ENCODE measurements at places on chromosomes 16 and 17.

GRCh38 chr16:9351841-9352434, 260.5 kb downstream of the HAPSTR1 start:
- DNase-seq, result no peak

- no peak for DNase-seq
These were observed 3.3 kb upstream of the ABCC3 start for GRCh38 chr17:50631195-50631907.

- no peak for DNase-seq
These were observed 8.4 kb downstream of the FSCN2 start for GRCh38 chr17:81536299-81537290.

GRCh38 chr17:67322042-67322787, 44.2 kb downstream of the PSMD12 start:
- no peak for DNase-seq

DNA sequence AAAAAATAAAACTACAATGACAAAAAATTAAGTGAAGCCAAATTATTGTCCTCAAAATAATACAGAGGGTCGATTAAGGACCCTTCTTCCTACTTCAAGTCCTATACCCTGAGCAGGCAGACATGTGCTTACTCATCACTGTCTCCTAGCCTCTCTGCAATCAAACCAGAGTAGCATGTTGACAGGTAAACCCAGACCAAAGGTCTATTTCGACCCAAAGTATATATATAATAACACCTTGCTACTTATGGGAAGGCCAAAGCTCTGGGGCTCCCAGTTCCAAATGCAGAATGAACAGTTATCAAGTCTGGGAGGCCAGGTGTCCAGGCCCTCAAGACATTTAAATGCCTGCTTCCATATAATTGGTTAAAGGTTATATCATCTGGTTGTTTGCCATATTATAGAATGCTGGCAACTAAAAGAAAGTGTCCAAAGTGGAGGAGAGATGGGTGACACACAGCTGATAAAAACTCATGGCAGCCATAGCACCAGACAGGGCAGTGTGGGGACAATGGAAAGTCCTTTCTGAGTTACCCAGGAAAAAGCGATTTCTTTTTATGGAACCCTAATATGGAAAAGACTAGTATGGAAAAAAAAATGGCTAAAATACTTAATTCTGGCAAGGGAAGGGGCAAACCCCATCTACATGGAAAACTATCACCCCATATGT, 53.6 kb downstream of the N4BP1 start:
- DNase-seq, result no peak

DNA sequence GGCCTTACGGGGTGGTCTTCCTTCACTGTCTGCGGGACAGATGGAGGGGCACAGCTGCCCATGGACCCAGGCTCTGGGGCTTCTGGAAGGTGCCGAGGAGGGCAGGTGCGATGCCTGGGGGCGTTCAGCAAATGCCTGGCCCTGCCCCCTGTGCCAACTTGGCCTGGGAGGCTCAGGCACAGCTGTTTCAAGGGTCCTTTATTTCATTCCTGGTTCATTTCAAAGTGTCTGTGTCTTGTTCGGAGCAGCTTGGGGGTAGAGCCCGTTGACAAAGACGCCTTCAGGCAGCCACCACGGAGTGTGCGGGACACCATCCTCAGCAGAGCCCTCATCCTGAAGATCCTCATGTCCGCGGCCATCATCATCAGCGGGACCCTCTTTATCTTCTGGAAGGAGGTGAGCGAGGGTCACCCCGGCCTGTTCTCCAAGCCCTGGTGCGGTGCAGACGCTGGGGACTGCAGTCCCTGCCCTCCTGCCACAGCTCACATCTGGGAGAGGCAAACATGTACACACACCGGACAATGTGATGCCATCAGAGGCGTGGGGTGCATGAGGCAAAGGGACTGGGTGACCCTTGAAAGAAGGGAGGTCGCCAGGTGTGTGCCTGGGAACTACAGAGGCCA, 43.9 kb downstream of the MEAK7 start:
- no peak for DNase-seq

DNA sequence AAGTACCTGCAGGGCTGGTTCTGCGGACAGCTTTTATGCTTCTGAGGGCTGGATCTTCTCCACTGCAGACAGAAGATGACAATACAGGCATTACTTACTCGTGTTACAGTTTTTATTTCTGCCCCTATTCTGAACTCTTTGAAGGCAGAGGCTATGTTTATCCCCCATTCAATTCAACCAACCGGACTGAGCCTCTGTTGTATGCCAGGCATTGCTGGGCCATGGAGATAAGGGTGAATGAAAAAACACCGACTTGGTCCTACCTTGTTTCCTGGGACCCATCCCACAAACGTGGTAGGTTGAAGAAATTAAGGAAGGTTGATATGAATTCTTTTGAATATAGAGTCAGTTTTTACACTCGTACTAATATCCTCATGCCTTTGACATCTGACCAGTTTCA, 10.0 kb upstream of the HP start:
- DNase-seq, result no peak

DNA sequence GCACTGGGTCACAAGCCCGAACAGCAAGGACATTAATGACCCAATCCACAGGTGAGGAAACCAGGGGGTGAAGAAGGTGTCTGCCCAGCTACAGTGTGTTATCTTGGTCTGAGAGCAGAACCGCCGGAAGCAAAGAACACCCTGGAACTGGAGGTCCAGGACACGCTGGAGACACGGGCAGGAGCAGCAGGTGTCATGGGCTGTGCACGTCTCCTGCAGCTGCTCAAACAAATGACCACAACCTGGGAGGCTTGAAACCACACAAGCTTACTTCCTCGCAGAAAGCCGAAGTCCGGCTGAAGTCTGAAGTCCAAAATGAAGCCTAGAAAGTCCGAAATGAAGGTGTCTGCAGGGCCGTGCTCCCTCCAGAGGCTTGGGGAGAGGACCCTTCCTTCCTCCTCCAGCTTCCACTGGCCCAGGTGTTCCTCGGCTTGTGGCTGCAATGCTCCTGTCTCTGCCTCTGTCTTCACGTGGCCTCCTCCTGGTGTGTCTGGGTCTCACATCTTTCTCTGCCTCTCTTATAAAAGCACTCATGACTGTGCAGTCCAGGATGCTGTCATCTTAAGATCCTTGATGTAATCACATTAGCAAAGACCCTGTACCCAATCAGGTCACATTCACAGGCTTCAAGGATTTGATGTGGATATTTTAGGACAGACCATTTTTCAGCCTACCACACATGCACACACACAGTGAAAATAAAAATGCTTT, 351.2 kb downstream of the C16orf95 start:
- no peak for DNase-seq

- DNase-seq, result no peak
These were observed 9.2 kb downstream of the BFAR start for GRCh38 chr16:14641926-14642325.

Data from activated CD4-positive, CD25-positive, alpha-beta regulatory T cell treated with anti-CD3 and anti-CD28 coated beads, Interleukin-2, amount 50 U/mL, for 16 hours (primary cell).